Aorta (tissue), 5 donors: ENCODE measurements at places on chromosomes 16 and 17.

- peak overlapping the region; percentile 63 for H3K27ac ChIP-seq
- no peaks in the 10 kb centered on the region for H3K4me1 ChIP-seq
- H3K27me3 ChIP-seq: no peaks in the 10 kb centered on the region
- H3K36me3 ChIP-seq: no peaks in the 10 kb centered on the region
- no peak for DNase-seq
- no peak overlapping the region for H3K4me3 ChIP-seq
Measured at GRCh38 chr16:86573215-86573614, 5.1 kb upstream of the FOXL1 start.

DNA sequence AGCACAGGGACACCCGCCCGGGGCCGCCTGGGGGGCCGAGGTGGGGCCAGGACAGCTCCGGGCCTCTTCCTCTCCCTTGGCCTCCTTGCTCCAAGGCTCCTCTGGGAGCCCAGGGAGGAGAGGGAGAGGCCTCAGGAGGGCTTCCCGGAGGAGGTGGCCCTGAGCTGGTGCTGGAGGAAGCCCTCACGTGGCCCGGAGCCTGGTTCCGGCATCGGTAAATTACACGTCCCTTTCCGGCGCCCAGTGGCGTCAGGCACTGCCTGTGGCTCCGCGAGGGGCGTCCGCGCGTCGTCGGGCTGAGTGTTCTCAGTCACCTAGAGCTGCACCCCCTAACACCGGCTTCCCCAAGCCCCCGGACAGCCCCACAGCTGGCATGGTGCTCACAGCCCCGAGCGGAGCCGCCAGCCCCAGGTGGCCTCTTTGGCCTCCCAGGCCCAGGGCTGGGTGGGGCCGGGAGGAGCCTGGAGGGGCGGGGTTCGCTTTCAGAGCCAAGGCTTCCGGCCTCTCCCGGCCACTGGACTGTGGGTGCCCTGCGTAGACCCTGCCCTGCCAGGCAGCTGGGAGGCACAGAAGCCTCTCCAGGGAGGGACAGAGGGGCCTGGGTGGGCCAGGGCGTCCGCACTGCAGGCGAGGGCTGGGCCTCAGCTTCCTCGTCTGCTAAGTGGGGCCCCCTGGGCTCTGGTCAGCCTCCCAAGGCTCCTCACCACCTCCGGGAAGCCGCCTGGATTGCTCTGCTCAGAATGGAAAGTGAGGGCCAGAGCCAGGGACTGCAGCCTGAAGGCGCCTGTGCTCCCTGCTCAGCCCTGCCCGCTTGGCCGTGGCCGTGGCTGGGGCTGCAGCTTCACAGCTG, 27.9 kb upstream of the SSTR5 start:
- H3K4me3 ChIP-seq: no peak overlapping the region
- DNase-seq: no peak
- no peak overlapping the region for H3K27ac ChIP-seq
- H3K27me3 ChIP-seq: no peaks in the 10 kb centered on the region
- H3K36me3 ChIP-seq: no peaks in the 10 kb centered on the region

- H3K27ac ChIP-seq: peak overlapping the region; percentile 88
- peak; percentile 67 for DNase-seq
- H3K36me3 ChIP-seq: no peaks in the 10 kb centered on the region
- peak overlapping the region; percentile 30 for H3K4me3 ChIP-seq
- no peaks in the 10 kb centered on the region for H3K27me3 ChIP-seq
- no peaks in the 10 kb centered on the region for H3K4me1 ChIP-seq
Measured at GRCh38 chr16:30649725-30650368, 913 bp upstream of the PRR14 start.

DNA sequence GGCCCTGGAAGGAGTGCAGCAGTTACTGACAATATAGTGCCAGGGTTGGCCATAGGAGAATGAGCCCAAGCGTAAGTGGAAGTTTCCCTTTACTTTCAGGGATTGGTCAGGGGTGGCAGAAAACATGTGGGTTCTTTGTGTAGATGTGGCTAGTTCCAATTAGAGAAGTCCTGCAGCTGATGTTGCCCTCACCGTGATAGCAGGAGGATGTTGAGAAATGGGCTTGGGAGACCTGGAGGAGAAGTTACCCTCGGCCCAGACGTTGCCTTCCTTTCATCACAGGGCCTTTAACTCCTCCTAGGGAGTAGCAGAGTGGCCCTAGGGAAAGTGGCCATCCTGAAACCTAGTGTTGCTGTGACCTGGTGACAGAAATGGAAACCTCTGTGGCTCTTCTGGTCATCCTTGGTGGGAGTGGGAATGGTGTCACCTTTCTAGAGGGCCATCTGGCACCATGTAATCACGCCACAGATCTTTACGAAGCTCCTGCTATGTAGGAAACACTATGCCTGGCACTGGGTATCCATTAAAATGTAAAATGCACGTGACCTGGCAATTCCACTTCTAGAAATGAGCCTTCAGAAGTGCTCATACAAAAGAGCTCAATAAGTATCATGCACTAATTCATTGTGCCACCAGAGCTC, 6.7 kb downstream of the TMEM92 start:
- H3K4me1 ChIP-seq: no peaks in the 10 kb centered on the region
- no peaks in the 10 kb centered on the region for H3K36me3 ChIP-seq
- DNase-seq: no peak
- H3K27me3 ChIP-seq: no peaks in the 10 kb centered on the region
- no peak overlapping the region for H3K27ac ChIP-seq

DNA sequence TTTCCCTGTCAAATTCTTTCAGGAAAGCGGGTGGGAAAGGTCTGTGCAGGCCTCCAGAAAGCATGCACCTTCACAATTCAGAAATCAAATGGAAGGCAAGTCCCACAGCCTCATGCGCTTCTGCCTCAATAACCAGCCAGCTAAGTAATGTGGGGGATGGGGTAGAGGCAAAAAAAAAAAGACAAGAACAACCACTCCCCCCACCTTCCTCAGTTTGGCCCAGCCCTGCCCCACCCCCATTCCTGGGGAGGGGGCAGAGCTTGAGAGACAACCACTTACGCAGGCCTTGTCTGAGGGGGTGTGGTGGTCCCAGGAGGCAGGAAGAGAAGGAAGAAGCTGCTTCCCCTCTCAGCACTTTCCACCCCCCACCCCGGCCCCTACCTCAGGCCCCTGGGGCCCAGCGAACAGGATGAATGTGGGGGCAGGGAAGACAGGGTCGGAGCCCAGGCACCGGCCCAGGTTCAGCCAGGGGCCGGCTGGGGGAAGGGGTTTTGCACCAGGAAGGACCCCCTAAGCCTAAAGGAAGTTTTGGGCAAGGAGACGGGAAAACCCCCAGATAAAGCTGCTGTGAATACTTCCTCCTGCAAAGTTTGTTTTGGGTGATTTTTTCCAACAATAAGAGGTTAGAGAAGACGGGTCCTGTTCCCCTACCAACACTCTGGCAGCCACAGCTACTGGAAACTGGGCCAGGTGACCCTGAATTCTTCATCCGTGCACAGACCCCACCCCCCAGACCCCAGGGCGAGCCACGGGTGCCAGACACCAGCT, 1.2 kb downstream of the JUP start:
- no peaks in the 10 kb centered on the region for H3K36me3 ChIP-seq
- H3K4me1 ChIP-seq: no peaks in the 10 kb centered on the region

GRCh38 chr16:78220571-78220970, 121.1 kb downstream of the WWOX start:
- no peak overlapping the region for H3K27ac ChIP-seq
- no peak for DNase-seq
- no peaks in the 10 kb centered on the region for H3K4me1 ChIP-seq
- H3K27me3 ChIP-seq: no peaks in the 10 kb centered on the region
- no peak overlapping the region for H3K4me3 ChIP-seq

DNA sequence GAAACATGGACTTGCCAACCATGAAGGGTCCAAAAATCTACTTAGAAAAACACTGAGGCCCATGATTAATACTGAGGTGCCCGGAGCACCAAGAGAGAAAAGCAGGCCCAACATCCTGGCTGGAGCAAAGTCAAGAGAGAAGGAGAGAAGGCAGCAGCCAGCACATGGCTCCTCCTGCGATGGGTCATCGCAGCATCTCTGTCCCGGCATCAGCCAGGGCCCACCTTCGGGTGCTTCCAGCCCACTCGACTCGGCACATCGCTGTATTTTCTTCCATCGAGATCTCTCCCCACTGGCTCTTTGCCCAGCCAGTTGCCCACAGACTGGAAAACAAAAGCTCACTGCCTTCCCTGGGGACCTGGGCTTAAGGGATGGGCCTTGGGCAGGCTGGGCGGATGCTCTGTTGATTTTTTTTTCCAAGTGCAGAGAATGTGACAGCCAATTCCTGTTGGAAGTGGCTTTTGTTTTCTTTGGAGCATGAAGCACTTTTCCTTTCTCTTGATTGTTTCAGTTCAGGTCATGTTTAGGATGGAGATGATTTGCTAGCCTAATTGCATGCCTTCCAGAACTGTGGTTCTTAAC, 58.1 kb downstream of the CYB5B start:
- peak overlapping the region; percentile 87 for H3K27ac ChIP-seq
- H3K27me3 ChIP-seq: no peaks in the 10 kb centered on the region
- H3K4me1 ChIP-seq: no peaks in the 10 kb centered on the region
- peak; percentile 84 for DNase-seq
- H3K4me3 ChIP-seq: no peak overlapping the region

DNA sequence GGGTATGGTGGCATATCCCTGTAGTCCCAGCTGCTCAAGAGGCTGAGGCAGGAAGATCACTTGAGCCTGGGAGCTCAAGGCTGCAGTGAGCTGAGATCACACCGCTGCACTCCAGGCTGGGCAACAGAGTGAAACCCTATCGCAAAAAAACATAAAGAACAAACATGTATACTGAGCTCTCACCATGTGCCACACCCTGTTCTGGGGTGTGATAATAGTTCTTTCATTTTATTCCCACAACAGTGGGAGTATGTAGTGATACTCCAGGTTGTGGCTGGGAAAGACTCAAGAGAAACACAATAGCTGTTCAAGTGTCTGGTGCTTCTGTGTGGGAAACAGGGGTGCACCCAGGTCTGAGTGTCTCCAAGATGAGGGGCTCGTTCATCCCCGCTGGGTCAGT, 90.7 kb downstream of the SOCS1 start:
- H3K27ac ChIP-seq: no peak overlapping the region
- no peaks in the 10 kb centered on the region for H3K27me3 ChIP-seq
- H3K36me3 ChIP-seq: no peaks in the 10 kb centered on the region
- DNase-seq: no peak
- H3K4me1 ChIP-seq: peaks cover 8% of the 10 kb centered on the region

- no peaks in the 10 kb centered on the region for H3K36me3 ChIP-seq
- no peak overlapping the region for H3K27ac ChIP-seq
- no peak overlapping the region for H3K4me3 ChIP-seq
Measured at GRCh38 chr16:22186517-22186916, 19.6 kb upstream of the EEF2K start.

- H3K27me3 ChIP-seq: no peaks in the 10 kb centered on the region
- H3K4me1 ChIP-seq: no peaks in the 10 kb centered on the region
- no peak overlapping the region for H3K27ac ChIP-seq
- H3K36me3 ChIP-seq: no peaks in the 10 kb centered on the region
Measured at GRCh38 chr16:1278477-1278876, 22.6 kb downstream of the TPSD1 start.

DNA sequence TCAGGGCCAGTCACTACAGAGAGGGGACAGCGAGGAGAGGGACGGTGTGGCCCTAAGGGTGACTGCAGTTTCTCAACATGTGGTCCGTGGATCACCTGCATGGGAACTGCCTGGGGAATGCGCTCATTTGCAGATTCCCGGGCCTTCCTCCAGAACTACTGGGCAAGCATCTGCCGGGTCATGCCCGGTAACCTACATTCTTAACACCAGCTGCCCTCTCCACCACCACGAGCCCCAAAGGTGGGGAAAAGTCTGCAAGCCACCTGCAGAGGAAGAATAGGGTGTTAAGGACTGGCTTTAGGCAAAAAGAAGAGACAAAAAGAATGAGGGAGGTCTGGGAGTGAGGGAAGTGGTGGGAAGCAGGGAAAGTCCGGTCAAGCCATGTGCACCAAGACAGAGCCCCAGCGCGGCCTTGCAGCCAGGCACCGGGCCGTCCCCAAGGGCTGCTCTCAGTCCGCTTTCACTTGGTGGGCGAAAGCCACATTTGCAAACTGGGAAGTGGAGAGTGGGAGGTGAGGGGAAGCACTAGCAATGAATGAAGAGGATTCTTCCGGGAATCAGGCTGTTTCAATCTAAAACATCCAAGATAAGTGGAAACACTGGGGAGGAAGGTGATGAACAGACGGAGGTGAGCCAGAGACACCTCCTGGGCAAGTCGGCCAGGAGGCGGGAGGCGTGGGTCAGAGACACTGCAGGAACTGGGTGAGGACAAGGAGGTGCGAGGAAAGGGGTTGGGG, 70.3 kb downstream of the N4BP1 start:
- H3K4me1 ChIP-seq: no peaks in the 10 kb centered on the region
- H3K27me3 ChIP-seq: no peaks in the 10 kb centered on the region
- no peak overlapping the region for H3K4me3 ChIP-seq
- DNase-seq: no peak
- peaks cover 2% of the 10 kb centered on the region for H3K36me3 ChIP-seq

GRCh38 chr16:554640-555365, 5.4 kb upstream of the PRR35 start:
- DNase-seq: no peak
- no peaks in the 10 kb centered on the region for H3K36me3 ChIP-seq
- no peaks in the 10 kb centered on the region for H3K27me3 ChIP-seq
- H3K4me3 ChIP-seq: no peak overlapping the region

DNA sequence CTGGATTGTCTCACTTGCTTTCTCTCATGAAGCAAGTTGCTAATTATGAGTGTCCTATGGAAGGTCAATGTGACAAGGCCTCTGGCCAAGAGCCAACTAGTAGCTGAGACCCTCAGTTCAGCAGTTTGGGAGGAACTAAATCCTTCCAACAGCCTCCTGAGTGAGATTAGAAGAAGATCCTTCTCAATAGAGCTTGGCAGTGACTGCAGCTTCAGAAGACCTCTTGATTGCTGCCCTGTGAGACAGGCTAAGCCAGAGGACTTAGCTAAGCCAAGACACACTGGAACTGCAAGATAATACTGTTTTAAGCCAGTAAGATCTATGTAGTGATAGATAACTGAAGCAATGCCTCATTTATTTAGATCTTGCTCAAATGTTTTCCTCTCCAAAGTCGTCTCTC, 34.3 kb downstream of the PCTP start:
- no peak overlapping the region for H3K4me3 ChIP-seq
- H3K4me1 ChIP-seq: no peaks in the 10 kb centered on the region
- no peak overlapping the region for H3K27ac ChIP-seq
- H3K36me3 ChIP-seq: no peaks in the 10 kb centered on the region
- H3K27me3 ChIP-seq: no peaks in the 10 kb centered on the region
- no peak for DNase-seq

- H3K4me3 ChIP-seq: no peak overlapping the region
- H3K4me1 ChIP-seq: no peaks in the 10 kb centered on the region
- no peaks in the 10 kb centered on the region for H3K27me3 ChIP-seq
- H3K36me3 ChIP-seq: no peaks in the 10 kb centered on the region
- H3K27ac ChIP-seq: no peak overlapping the region
- no peak for DNase-seq
Measured at GRCh38 chr16:64098451-64098850, 1023.4 kb downstream of the CDH11 start.

- H3K27ac ChIP-seq: no peak overlapping the region
- H3K4me3 ChIP-seq: no peak overlapping the region
- no peaks in the 10 kb centered on the region for H3K4me1 ChIP-seq
Measured at GRCh38 chr17:57551321-57552079, 193.6 kb downstream of the CCDC182 start.

DNA sequence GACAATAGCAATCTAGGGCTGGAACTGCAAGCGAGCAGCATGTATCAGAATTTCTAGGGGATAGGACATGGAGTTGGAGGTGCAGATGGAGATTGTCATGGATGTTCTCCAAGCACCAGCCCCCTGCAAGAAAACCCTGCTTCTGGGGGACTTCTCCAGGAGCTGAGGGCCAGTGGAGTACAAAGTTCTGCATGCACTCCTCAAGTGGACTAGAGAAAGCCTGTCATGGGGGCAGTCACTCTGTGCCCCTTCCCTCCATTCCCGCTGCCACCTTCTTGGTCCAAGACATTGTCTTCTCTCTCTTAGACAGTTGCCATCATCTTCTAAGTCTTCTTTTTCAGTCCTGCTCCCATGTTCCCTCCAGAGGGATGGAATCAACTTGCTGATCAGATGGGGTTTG, 87.9 kb downstream of the AIPL1 start:
- H3K27me3 ChIP-seq: no peaks in the 10 kb centered on the region
- no peak for DNase-seq
- H3K4me3 ChIP-seq: no peak overlapping the region
- H3K36me3 ChIP-seq: no peaks in the 10 kb centered on the region
- no peak overlapping the region for H3K27ac ChIP-seq
